ENCODE measurements at places on chromosomes 2 and 18.

DNA sequence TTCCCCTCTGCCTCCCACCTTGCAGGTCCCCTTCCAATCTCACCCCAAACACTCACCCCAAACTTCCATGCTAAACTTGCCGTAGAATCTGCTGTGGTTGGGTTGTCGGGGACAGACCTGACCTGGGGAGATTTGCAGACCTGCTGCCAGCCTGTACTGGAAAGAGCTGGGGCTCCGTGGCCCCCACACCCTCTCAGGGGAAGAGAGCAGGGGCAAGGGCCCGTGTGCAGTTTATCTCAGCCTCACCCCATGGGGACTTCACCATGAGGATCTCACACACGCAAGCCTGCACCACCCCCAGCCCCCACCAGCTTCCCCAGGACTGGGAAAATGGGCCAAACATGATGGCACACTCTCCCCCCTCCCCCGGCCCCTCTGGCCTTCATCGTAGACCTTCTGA, 30.7 kb downstream of the KCNIP3 start:
- DNase-seq, result no peak

DNA sequence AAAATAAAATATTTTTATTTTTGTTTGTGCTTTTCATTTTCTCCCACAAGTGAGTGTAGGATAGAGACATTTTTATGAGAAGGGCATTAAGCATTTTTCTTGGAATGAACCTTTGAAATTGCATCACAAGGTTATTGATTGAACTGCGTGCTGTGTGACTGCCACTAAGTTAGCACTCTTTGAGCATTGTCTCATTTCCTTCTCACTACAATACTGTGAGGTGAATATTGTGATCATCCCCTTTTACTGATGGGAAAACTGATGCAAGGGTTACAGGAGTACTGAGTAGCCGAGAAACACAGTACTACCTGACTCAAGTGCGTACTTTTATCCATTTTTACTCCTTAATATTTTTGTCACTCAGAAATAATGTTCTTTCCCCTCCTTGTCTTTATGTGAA, 2.0 kb downstream of the NBEAL1 start:
- no peak for DNase-seq

- DNase-seq, result no peak
Observed at GRCh38 chr2:9419541-9419940, 3.8 kb downstream of the ITGB1BP1 start.

GRCh38 chr18:73827801-73828200, 319.8 kb downstream of the FBXO15 start:
- DNase-seq, result no peak

DNA sequence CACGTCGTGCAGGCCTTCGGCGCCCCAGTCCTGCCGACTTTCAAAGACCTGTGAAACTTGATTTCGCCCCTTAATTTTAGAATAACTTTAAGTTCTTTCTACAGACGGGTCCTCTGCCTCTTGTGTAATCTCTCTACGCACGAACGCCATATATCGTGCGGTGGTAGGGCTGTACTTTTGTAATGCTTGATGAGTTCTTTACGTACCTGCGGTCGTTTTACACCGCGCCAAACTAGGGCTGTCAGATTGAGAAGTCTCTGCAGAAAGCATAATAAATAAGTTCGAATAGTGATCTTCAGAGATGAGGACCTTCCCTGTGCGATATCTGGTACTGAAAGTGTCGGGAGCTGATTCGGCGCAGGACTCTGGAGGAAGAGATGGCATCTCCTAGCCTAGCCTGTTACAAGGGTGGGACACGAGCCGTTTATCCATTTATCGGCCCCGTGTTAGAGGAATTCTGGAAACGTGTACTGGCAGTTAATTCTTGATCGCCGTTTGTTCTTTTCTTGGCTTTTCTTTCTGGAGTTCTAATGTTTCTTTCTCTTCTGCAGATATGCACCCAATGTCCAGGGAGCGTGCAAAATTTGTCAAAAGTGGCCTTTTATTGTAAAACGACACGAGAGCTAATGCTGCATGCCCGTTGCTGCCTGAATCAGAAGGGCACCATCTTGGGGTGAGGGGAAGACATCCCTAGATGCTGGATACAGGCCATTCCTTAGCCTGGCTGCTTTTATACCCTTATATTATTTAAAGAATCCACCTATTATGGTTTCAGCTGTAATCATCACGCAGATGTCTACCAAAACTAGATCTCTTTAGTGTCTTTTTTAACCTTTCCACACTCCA, 781 bp upstream of the SLC5A6 start:
- DNase-seq, result peak; percentile 30

DNA sequence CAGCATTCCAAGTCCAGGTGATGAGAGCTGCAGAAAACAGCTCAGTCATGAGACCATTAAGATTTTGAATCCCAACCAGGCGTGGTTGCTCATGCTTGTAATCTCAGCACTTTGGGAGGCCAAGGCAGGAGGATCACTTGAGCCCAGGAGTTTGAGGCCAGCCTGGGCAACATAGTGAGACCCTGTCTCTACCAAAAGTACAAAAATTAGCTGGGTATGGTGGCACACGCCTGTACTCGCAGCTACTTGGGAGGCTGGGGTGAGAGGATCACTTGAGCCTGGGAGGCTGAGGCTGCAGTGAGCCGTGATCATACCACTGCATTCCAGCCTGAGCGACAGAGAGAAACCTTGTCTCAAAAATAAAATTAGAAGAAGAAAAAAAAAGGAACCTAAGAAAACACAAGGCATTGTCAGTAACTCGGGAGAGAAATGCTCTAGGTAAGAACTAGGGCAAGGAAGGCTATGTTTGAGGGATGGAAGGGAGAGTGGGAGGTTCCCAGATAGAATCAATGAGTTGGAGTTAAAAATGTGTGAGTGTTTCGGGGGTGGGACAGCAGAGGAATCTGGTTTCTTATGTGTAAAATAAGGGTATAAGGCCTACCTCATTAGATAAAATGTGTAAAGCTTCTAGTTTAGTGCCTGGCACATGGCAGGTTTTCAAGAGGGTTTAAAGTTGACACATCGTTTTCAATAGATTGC, 23.3 kb upstream of the MTA3 start:
- no peak for DNase-seq

DNA sequence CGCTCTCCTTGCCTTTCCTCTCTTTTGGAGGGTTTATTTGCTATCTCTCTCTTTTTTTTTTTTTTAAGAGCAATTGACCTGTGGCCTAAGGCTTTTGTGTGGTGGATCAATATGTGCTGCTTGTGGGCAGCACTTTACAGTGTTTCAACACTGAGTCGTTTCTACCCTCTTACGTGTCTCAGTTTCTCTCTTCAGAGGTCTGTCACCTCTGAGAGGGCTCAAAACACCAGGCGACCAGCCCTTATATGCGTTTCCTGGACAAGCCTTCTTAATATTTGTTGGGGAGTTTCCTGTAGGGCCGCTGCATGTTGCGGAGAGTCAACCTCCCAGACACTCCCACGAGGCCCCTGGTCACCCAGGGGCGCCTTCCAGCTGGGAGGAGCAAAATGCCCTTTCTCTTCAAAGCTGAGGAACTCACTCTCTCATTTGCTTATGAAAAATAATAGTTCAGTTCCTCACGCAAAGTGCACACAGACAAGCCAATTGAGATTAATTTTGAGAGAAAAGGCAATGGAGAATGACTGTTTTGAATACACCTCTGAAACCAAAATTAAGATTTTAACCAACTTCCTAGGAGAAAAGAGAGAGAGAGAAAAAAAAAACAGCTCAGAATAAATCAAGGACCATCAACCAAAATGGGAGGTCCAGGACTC, 96.3 kb upstream of the B3GNT2 start:
- no peak for DNase-seq

DNA sequence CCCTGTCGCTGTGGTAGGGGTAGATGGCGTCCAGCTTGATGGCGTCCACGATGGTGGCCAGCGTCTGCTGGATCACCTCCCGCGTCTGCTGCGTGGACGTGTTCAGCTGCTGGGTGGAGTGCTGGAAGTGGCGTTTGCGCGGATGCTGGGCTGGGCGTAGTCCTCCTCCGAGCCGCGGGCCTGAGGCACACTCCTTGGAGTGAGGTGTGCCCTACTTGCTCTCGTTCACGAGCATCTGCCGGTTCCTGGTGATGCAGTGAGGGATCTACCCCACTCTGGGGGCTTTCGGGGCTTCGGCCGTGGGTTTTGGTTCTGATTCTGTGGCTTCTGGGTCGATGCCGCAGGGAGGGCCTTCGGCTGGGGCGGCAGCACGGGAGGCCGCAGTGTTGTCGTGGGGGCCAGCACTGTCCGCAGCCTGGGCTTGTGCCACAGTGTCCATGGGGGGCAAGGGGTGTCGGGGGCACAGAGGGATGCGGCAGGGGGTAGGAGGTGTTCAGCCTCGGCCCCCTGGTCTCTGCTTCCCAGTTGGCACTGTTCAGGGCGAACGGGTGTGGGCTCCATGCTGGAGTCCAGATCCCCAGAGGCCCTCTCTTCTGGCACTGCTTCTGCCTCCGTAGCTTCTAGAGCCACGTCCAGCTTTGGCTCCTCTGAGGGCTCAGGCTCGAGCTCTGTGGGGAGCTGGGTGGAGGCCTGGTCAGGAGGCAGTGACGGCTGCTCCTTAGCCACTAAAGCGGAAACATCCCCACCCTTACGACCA, 890.6 kb upstream of the LRRTM1 start:
- DNase-seq, result no peak

Data from HFFc6 (cell line).